ENCODE measurements at places on chromosomes 13 and 19. TPM values are rescaled to one million over a fixed set of nuclear protein-coding genes. Genes with fewer than 3 reads are reported as not detected.

GRCh38 chr13:42720113-42720857 lies 61.1 kb upstream of the FAM216B start:
- DNase-seq = peak; percentile 36

DNA sequence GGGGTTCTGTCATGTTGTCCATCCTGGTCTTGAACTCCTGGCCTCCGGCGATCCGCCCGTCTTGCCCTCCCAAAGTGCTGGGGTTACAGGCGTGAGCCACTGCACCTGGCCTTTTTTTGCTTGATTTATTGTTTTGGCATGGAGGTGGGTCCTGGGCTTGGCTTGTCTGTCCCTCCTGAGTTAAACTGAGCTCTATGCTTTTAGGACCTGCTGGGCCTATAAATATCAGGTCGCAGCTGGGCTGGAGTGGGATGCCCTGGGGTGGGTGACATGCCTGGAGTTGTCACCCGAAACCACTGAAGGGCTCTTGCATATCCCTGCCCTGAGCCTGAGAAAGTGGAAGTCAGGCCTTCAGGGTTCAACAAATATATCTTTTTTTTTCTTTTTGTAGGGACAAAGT lies 5.5 kb downstream of the ARRDC5 start:
- no peak for DNase-seq

DNA sequence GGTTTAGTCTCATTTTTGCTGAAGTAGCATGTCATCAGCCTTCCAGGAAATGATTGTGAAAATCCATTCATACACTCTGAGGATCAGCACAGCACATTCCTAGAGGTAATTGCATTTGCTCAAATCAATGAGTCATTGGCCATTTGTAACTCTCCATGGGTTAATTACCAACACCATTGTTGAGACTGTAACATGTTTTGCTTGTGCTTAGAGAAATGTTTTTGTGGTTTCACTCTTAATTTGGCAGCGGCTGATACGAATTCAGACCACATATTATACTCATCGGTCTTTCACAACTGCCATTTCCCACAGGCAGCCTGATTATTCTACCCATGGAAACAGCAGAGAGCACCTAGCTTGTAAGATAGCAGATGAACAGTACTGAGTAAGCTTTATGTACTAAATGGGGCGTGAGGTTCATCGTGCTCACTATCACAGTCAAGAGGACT lies 110.3 kb downstream of the NHLRC3 start:
- DNase-seq = no peak

DNA sequence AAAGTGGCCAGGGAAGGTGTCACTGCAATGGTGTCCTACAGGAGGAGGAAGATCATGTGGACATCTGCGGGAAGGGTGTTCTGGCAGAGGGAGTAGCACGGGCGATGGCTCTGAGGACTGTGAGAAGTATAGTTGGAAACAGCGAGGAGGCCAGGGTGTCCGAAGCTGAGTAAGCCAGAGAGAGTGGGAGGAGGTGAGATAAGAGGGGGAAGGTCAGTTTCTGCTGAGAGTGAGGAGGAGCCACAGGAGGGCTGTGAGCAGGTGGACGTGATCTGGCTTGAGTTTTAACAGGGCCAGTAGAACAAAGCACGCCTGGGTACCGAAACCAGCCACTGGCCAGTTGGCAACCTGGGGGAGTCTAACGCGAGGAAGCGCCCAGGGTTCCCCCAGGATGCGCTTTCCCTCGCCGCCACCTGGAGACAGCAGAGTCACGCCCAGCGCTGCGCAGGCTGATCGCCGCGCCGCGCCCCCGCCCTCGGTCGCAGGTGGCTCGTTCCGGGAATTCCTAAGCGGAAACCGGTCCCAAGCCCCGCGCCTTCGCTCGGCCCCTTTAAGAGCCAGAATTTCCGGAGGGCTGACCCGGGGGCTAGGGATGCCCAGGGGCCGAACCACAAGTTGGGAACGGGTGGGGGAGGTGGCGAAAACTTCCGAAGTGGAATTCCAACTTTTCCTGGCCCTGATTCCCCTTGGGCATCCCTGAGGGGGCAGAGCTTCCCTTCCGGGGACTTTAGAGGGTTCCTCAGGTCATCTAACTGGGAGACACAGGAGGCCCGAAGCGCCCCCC lies 1.1 kb upstream of the LSR start:
- DNase-seq = no peak

GRCh38 chr13:44583137-44583536 lies 7.0 kb upstream of the TSC22D1 start:
- no peak for DNase-seq

- DNase-seq = no peak
These were observed 223.2 kb upstream of the PCDH17 start for GRCh38 chr13:57408312-57408711.

DNA sequence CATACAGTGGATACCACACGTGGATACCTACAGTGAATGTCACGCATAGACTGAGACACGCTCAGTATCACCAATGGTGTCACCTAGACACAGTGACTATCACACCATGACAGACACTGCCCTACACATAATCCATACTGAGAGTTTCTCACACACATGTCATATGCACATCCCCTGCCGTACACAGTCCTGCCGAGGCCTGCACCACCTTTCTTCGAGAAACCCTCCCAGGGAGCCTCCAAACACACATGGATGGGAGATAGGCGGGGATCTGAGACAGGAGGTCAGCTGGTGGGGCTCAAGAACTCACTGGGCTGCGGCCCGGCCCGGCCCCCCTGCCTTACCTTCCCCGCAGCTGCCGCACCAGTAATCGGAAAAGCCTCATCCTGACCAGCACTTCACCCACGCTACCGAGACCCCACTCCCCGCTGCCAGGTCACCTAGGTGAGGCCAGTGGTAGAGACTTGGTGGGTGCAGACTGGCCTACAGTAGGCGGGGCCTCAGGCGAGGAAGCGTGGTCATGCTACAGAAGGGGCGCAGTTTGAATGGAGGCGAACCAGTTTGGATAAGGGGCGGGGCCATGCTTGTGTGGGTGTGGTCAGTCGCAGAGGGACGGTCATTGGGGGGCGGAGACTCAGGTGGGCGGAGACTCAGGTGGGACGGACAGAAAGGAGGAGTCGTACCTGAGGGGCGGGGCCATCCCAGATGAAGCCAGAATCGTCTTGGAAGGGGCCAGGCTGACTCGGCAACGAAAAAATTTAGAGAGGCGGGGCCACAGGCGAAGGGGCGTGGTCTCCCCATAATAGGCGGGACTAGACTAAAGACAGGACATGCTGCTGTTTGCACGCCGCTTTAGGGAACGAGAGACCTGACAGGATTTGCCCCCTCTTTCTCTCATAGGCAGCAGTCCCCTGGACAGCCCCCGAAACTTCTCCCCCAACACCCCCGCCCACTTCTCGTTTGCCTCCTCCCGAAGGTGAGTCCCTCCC lies 2.1 kb downstream of the MAST1 start:
- DNase-seq = no peak

DNA sequence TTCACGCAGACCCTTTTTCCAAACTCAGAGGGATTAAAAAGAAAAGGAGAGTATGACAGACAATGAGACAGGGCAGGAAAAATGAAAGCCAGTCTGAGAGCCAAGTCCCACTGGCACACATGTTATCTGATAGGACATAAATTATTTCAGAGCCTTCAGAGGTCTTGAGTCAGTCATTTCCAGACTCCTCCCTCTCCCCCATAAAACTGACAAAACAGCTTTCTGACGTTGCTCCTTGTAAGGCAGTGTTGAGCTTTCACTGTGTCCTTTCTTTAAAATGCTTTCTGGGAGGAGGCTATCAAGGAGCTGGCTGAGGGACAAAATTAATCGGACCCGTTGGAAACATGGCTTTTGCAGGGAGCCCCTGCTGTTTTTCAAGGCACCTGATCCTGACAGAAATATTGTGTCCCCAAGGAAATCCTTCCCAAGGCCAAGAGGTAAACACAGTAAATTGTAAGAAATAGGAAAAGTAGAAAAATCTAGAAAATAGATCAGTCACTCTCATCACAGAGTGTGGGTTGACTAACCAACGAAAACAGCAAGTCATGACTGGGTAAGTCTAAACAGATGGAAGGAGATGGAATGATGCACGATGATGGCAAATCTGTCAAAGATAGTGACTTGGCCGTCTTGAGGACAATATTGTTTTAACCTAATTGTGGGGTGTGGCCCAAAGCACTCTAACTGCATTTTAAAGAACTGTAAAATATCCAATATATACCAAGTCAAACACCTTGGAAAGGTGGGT lies 89.7 kb downstream of the DCT start:
- DNase-seq = no peak

GRCh38 chr13:59856281-59856810 lies 307.4 kb downstream of the DIAPH3 start:
- no peak for DNase-seq

- DNase-seq = no peak
These were observed 23.0 kb downstream of the NFIC start for GRCh38 chr19:3389446-3389778.

GRCh38 chr19:11481534-11482383 lies 913 bp upstream of the ELAVL3 start:
- peak; percentile 44 for DNase-seq

GRCh38 chr13:29774830-29775229 lies 75.6 kb downstream of the UBL3 start:
- DNase-seq = no peak

DNA sequence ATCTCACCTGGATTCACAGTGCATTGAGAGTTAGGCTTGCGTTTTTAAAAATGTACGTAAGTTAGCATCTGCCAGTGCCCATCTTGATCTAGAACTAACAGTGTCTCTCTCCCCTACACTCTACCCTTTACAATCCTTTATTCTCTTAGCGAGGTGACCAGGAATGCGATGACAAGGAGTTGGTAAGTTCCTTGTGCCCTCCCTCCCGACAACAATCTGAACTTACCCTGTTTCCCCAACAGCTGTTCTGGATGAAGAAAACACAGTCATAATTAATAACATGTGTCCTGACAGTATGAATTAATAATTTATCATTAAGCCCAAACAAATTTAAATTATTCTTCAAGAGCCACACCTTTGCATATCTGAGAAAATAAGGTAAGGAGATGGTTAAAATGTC lies 6.3 kb downstream of the TSHZ3 start:
- DNase-seq = no peak

DNA sequence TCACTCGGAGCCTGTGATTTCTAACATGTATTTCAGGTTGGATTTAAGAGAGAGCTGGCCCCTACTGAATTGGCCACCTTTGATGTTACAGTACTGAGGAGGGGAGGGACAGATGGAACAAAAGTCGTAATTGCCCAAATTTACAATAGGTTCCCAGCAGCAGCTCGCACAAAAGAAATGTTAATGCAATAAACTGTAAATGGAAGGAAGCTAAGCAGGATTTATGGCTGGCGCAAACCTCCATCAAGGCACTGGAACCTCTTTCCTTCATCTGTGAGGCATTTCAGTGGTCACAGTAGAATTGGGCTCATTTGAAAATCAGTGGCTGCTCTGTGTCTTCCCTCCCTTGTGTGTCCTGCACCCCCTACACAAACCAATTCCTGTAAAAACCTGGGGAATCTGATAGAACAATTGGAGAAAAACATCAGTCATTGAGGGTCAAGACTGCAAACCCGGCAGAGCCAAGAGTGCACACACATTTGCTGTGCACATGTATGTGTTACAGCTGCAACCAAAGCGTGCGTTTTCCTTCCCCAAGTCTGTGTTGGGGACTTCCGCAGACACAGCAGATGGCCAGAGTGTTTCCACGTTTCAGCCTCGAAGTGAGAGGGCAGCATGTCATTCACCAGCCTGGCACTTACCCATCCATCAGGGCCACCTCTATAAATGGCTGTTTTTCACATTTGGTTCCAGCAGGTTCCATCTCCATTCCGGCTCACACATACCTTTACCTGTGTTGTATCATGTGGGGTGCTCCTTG lies 192.8 kb downstream of the TM9SF2 start:
- DNase-seq = no peak

GRCh38 chr13:73989244-73989843 lies 144.9 kb downstream of the KLF12 start:
- DNase-seq = no peak

GRCh38 chr19:56136362-56136761 lies 4.7 kb upstream of the ZNF444 start:
- DNase-seq = no peak

DNA sequence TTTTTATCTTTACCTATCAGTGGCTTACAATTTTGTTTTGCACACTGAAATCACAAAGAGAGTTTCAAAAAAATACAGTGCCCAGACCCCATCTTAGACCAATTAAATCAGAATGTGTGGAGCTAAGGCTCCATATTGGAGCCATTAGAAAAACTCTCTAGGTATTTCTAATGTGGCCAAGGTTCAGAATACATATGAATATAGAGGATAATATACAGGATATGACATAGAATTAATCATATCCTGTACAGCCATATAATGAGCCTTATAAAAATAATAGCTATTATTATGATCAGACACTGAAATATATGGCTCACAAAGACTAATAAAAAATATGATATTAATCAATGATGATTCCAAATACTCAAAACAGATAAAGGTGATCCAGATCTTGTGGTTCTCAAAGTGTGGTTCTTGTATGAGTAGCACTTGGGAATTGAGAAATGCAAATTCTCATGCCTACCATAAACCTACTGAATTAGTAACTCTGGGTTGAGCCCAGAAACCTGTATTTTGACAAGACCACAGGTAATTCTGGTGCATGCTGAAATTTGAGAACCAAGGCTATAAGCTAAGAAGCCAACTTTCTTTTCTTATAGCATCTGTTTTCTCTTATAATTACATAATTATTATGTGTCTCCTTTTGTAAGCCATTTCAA lies 408.0 kb downstream of the DIAPH3 start:
- DNase-seq = no peak

GRCh38 chr13:88976466-88976865 lies 1305.3 kb downstream of the SLITRK5 start:
- DNase-seq = no peak

DNA sequence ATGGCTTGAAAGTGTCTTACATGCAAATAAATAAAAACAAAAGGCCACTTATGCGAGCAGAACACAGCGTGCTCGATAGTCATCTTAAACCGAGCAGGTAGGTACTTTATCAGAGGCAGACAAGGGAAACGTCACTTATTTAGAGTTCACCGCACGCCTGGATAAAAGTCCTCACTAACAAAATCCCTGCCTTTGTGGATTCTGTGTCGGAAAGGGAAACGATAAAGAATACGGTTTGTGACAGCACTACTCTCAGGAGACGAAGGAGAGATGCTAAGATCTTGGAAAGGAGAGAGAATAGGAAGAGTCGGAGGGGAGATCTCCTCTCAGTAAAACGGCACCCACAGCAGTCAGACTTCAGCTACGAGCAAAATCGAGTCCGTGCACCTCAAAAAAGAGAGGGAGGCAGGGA lies 581 bp downstream of the RCBTB1 start:
- no peak for DNase-seq

- DNase-seq = no peak
These were observed 37.4 kb upstream of the ZNF724 start for GRCh38 chr19:23287620-23288019.

DNA sequence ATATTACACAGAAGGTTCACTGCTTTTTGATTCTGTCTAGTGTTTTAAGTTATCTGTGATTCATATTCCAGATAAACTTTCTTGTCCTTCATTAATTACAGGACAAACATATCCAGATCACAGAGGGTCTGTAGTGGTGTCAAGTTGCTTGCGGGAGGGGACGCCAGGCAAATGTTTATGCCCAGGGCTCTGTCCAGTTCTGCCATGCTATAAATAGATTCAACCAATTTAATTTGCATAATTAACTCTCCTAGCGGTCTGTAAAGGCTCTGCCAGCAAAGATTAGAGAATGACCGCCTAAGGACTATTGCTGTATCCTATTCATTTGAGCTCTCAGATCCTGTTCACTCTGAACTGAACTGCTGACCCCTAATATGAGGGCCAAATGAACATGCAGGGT lies 59.7 kb upstream of the TRPC4 start:
- DNase-seq = no peak

GRCh38 chr19:14085309-14085995 lies at the start of gene C19orf67:
C19orf67 (minus strand) TSS chr19:14085783; CDS start chr19:14085627, 156 bp downstream.
- DNase-seq = no peak

The ZNF724 gene
- 2.6 TPM for polyA plus RNA-seq

The ZNF573 gene
- 15.7 TPM for polyA plus RNA-seq

The ICAM4 gene
- polyA plus RNA-seq = 0.82 TPM

All from muscle of back (tissue), 13 donors.